Activated T-helper 1 cell treated with anti-CD3 and anti-CD28 coated beads, Interleukin-12 subunit alpha, Interleukin-12 subunit beta, Interleukin-2, Interleukin-4 antibody, amounts not matched to agents 30 ng/mL and 10 ng/mL and 1 ng/mL, durations not matched to agents 14 hours and 24 hours and 36 hours (primary cell): ENCODE measurements at places on chromosomes 12 and 14.

DNA sequence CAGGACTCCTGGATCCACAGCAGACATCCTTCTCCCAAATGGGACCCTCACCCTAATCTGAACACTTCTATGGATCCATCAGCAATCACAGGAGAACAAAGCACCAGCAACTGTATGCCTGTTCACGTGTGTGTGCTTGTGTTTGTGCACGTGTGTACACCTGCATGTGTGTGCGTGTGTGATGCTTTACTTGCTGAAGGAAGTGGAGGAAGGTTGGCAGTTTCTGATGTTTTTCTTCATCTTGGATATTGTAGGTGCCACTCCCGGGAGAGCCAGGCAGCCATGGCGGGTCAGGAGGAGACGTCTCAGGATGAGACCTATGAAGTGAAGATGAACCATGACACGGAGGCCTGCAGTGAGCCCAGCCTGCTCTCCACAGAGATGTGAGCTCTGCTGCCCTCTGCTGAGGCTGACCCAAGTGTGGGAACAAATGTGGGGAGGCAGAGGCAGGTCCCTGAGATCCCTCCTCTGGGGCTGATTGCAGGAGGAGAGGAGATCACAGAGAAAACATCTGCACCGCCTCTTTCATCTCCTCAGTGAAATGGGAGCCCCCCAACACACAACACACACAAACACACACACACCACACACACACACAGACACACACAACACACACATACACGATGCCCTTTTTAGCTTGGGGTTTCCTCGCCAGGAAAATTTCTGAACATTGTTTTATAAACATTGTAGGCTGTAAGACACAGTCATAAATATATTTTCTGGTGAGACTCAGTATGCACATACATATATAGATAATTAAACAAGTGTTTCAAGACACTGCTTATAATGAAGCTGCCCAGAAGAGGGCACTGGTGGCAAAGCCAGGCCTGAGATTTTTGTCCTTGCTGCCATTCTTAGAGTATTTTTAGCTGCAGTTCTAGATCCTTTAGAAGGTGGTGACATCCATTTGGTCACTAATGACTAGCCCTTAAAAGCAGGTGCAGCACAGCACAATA lies 112.2 kb upstream of the FKBP4 start:
- peak; percentile 31 for DNase-seq

DNA sequence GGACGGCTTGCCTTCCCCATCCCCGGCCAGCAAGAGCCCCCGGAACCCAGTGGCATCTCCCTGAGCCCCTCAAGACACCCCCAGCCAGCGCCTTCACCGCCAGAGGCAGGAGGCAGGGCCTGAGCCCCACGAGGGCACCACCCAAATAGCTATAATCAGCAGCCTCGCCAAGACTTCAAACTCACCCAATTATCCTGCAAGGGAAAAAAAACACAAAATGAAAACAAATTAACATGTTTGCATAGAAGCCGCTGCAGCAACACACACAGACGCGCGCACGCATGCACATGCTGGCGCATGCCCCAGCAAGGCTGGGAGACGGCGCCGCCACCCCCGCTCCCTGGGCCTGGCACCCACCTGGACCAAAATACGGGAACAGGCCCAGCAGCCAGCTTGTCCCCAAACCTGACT lies 15.8 kb downstream of the FAM222A start:
- no peak for DNase-seq

GRCh38 chr12:118361092-118361404 lies 11.7 kb downstream of the TAOK3 start:
- no peak for DNase-seq

- DNase-seq, result no peak
Observed at GRCh38 chr12:29543036-29543435, 45.5 kb upstream of the OVCH1 start.

GRCh38 chr12:80770958-80771357 lies 54.2 kb downstream of the MYF5 start:
- DNase-seq, result no peak

DNA sequence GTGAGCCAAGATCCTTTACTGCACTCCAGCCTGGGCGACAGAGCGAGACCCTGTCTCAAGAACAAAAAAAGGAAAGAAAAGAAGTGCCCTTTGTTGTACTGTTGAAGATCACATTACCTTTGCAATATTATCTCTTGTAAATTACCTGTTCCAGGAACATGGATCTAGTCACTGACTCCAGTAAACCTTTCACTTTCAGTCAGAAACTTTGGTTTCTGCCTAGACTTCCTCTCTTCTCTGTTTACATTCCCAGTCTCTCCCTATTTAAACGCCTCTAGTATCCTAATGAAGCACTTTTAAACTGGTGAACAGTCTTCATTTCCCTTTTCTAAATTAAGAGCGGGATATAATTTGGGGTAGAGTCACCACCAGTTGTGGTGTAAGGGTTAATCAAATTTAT lies 12.8 kb downstream of the CHPT1 start:
- no peak for DNase-seq
